ENCODE measurements at places on chromosomes 7 and 10.

DNA sequence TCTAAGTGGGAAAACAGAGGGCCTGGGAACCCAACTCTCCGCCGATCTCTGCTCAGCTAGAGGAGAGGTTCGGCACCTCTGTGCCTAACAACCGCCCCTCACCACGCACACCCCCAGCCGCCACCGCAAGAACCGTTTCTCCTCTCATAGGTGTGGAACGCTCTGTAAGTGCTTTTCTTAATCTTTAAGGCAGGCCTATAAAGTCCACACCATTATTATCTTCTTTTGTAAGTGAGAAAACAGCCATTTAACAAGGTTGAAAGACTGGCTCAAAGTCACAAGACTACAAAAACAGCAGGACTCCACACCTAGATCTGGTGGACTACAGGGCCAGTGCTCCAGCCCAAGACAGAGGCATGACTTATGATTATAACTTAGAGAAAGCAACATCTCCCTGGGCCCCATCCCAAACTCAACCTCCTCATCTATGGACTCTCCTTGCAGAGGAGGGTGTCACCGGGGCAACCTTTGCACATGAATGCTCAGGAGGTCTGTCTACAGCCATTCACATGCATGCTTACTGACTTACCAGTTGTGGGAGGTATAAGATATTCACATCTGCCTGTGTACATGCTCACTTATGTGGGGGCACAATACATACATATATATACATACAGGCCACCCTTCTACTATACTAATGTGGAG is 7.9 kb upstream of the NKX2-3 start:
- DNase-seq = no peak

DNA sequence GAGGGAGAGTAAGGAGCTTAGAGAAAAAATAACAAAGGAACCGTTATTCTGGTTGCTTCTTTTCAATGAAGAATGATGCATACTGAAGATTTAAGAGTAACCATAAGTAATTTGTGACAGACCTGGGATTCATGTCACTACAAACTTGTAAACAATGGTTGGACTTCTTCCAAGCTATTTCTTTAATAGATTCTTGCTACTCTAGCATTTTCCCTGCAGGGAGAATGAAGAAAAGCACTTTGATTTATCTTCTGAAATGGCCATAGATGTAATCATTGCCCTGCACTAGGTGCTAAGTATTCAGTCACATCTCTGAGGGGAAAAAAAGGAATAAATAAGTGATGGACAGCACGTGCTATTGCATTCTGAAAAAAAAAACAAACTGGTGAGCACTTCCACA is 606.6 kb upstream of the LRRN3 start:
- DNase-seq = no peak

GRCh38 chr7:18993933-18994668 is 123.3 kb downstream of the TWIST1 start:
- DNase-seq = no peak

DNA sequence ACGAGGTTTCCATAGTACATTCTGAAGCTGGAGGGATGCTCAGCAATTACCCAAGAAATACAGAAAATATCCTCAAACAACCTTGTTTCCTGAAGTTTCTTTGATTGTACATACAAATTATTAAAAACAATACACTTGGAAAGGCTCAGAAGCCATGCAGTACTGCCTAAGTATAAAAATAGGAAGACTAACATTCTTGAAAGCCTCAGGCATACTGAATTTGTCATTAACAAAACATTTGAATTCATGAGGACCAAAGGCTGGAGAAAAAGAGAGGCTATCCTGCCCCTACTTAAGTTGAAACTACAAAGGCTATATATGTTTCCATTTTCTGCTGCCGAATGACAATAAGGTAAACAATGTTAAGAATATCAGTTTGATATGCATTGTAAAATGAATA is 54.3 kb upstream of the SGCE start:
- no peak for DNase-seq

DNA sequence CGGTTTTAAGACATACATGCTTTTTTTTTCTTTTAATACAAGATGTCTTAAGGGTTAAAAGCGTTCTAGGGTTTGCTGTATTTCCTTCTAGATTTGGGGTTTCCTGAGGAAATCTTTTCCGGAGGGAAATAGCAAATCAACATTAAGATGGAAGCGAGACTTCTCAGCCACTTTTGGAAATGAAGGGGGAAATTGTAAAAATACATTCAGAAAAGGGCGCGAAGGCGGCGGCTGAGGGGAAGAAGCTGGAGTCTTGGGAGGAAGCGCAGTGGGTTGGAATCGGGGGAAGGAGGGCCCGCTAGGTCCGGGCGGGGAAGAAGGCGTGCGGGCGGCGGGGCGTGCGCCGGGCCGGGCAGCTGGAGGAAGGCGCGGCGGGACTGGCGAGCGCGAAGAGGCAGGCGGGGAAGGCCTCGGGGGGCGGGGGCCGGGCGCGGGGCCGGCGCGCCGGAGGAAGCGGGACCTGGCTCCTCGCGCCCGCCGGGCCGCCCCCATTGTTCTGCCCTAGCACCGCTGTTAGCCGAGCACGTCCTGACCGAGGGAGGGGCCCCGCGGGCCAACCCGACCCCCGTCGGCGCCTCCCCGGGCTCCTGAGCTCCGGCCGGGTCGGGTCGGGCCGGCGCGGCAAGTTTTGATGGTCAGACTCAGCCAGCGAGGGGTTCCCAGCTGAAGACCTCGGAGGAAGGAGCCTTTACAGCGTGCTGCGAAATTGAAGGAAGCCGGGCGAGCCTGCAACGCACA is 1.5 kb upstream of the SKIDA1 start:
- peak; percentile 40 for DNase-seq

DNA sequence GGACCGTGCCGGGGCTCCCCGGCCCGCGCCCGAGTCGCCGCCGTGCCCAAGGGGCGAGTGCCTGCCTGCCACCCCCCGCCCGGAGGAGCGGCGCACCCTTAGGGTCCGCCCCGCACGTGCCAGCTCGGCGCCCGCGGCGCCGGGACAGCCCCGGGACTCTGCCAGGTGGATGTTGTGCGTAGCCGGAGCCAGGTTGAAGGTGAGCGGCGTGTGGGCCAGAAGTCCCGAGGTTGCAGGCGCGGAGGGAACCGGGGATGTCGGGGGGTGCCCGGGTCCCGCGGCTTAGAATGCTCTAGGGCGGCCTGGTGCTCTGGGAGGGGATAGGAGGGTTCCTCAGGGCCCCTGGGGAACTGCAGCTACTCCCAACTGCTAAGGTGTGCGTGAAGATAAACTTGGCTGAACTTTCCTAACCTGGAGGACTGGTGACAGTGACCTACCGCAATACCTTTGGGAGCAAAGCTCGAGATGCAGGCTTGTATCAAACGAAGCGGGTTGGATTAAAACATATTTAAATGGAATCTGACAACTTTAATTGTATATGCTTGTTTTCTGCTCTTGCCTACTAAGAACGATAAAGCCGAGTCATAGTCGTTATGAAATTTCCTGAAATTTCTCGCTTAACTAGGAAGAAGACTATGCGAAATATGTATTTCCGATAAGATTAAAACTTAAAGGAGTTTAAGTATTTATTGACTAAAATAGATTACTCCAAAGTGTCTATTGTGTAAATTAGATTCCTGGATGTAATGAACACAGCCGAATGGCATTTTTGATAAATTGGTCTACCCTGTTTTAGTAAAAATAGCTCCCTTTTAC is at the start of gene CUX1:
Gene CUX1, plus strand, starts transcription at position 156 of the 816 bp plus-strand sequence. Its CDS starts 14 bp downstream, at position 170.
- peak; percentile 25 for DNase-seq

GRCh38 chr10:77592946-77593636 is 44.5 kb downstream of the KCNMA1 start:
- no peak for DNase-seq

DNA sequence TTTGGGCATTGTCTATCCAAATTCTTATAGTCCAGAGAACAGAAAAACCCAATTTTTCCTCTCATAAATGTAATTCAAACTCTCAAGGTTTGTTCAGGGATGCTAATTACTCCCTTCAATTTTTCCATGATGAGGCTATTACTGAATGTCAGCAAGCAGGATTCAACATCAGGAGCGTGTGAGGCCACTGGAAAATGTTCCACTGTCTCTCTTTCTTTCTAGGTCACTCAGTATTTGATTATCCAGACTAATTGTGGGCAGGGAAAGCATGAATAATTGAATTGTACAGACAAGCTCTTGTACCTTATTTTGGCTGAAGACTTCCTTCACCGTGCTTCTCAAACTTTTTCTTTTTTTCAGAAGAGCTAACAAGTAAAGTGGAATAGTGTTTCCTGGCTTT is 30.7 kb downstream of the THNSL1 start:
- DNase-seq = no peak

DNA sequence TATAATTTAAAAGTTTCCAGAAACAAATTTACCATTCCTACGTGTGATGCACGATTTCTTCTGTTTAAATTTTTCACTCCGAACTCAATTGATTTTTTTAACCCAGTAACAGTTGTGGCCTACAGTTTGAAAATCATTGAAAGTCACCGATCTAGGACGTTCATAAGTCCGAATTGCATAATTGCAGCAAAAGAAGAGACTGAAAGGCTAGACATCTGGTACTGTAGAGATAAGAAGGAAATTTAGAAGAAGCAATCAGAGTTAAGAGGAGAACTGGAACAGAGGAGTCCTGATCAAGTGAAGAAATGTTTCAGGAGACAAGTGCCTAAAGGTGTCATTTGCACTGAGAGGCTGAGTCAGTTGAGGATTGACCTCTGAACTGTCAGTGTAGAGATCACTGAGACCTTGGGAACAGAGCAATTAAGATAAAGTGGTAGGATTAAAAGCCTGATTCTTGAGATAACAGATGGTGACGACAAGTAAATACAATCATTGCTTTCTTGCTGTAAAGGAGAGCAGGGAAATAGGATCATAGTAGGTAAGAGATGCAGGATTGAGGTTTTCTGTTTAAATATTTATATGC is 73.5 kb downstream of the ZFAND4 start:
- DNase-seq = no peak

- no peak for DNase-seq
These were observed 58.6 kb downstream of the AUTS2 start for GRCh38 chr7:69656890-69657289.

DNA sequence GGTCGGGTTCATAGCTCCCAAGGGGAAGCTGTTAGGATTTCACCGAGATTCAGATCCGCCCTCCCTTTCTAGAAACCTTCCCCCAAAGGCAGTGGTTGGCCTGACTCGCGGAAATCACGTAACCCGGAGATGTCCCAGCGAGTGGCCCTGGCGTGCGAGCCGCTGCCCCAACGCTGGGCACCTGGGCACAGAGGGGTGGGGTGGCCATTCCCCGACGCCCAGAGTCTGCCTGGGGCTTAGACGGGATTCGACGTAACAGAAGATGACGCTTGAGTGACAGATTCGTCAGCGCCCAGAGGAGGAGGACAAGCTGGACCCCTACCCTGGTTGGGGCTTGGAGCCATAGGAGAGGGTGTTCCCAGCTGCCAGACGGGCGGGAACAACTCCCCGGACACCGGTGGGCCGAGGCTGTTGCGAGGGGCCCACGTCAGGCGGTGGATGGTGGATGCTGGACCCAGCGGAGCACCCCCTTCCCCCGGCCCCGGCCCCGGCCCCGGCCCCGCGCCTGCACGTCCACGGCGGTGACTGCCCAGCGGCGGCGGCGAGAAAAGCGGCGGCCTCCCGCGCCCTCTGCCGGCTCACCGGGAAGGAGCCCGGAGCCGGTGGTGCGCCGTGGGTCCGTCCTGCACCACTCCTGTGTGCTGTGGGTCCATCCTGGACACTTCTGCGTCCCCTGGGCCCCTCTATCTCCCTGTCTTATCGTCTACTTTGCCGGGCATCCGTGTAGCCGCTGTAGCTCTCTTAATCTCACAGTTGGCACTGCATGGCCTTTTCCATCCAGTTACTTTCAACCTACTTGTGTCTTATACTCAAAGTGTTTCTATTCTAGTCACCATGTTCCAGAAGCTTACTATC is 35.4 kb upstream of the KNDC1 start:
- no peak for DNase-seq

GRCh38 chr7:151115121-151115835 is 29.0 kb downstream of the AGAP3 start:
- peak; percentile 54 for DNase-seq

DNA sequence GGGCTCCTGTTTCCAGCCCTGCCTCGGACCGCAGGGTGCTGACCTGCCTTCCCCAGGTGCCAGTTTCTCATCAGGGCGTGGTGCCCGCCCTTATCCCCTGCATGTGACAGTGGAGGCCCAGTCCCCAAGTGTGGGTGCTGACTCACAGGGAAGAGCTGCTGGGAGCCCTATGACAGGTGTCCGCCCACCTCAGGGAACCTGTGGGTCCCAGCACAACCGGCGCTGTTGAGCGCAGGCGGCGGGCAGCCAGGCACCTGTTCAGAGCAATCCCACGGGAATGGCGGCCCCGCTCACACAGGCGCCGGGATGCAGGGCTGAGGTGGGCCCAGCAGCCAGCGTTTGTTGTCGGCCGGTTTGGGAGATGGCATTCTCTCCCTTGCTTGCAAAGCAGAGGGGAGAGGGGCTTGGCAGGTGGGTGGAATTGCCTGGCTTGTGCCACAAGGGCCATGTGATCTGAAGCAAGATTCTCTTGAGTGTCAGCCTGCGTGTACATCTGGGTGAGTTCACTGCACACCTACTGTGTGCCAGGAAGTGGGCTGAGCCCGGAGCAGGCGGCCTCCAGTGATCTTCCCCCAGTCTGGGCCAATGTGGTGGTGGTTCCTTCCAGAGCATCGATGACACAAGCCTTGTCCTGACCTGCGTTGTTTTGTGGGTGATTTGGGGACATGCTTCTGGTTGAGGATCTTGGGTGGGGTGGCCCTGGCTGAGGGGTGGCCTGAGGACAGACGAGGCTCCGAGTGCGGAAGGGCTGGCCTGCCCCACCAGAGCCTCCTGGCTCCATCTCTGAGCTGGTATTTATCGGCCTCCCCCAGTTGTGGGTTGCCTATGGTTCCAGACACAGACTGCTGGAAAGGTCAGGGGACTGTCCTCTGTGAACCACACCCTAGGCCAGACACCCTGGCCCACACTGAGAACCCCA is 2.4 kb downstream of the PWWP2B start:
- DNase-seq = no peak

DNA sequence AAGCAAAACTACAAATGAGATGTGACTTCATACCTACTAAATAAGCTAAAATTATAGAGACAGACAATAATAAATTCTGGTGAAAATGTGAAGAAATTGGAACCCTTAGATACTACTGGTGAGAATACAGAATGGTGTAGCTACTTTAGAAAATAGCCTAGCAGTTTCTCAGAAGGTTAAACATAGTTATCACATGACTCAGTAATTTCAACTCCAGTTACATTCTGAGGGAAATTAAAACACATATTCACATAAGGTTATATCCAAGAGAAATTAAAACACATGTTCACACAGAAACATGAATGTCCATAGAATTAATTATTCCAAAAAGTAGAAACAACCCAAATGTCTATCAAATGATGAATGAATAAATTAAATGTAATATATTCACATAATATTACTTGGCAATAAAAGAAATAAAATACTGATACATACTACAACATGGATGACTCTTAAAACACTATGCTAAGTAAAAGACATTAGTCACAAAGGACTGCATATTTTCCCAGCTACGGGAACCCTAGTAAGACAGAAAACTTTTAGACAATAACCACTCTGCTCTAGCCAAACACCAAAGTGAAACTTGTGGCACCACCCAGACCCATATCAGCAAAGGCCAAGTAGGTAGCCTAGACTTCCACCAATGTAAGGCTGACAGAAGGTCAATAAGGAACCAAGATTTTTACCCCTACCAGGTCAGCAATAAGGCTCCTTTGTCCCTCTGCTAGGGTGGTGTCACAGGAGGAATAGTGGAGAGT is 25.1 kb downstream of the SLC25A40 start:
- DNase-seq = no peak
